Panc1 (cell line): ENCODE measurements at places on chromosomes 7 and 10. TPM values are rescaled to one million over a fixed set of nuclear protein-coding genes. Genes with fewer than 3 reads are reported as not detected.

GRCh38 chr10:75568450-75569130, 137.2 kb downstream of the LRMDA start:
- DNase-seq, result no peak

DNA sequence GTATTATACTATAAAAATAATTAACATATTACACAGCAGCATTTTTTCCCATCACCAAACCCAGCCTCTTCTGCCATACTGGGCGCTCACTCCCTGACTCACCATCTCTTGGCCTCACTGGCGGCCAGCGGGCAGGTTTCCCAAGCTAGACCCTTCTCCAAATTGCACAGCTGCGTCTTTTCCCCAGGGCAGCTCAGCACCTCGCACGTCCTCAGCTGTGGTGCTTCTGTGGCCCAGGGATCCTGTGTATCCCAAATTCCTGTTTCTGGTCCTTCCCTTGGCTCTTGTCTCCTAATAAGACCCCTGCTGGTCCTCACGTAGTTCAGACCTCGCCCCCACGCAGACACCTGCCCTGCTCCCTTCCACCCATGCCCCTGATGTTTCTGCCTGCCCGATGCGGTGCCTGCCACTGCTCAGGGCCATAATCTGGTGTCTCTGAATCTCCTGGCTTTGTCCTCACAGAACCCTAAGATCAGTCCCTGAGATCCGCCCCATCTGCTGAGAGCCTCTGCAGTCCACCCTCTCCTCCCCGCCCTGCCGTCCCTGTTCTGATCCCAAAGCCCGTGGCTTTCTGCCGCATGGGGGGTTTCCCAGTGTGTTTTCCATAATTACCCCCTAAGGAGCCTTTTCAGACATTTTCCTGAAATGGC, 290.1 kb downstream of the TCERG1L start:
- DNase-seq, result no peak

GRCh38 chr10:52481986-52482555, 168.0 kb downstream of the DKK1 start:
- DNase-seq, result no peak

DNA sequence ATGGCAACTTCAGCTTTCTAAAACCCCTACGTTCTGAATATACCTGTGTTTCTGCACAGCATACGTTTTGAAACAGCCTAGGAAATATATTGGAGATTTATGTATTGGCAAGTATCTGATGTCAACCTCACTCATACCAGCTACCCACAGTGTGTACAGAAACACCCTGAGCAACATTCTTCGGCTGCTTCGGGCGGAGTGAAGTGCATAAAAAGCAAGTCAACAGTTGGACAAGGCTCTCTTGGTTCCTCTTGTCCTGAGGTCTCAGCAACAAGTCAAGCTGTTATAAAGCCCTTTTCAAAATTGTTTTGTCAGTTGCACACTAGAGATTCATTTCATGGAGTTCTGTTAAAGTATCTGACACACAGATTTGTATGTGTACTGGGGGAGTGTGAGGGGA, 40.0 kb upstream of the PAPSS2 start:
- DNase-seq, result no peak

Gene ARMC10
- 73.2 TPM for total RNA-seq

Gene ZNF37A
- 6.6 TPM for total RNA-seq
